ENCODE measurements at places on chromosomes 13 and 19.

DNA sequence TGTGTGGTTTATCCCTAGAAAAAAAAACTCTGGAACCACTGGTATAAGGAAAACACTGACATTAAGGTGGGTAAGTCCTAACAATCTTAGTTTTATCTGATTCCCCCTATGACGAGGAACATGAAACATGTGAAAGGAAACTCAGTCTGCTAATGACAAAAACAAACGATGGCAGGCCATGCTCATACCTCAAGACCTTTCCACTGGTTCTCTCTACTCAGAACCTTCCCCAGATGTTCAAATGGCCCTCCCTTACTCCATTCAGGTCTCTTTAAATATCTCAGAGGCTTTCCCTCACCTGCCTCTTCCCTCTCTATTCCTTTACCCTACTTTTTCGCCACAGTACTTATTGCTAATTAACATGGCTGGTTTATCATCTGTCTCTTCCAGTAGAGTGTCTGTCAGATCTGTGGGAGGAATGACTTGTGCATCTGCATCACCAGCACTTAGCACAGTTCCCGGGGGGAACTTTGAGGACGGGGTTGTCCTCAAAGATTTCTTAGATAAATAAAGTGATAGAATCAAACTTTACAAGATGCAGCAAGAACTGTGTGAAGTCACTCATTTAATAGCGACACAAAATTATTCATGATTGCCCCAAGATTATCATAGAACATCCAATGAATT lies 1.5 kb downstream of the TUBGCP3 start:
- no peak for DNase-seq

- no peak for DNase-seq
These were observed 32.5 kb downstream of the MARK4 start for GRCh38 chr19:45283443-45284033.

GRCh38 chr19:12937093-12937926 lies 1.1 kb upstream of the CALR start:
- DNase-seq: peak; percentile 70

GRCh38 chr13:61148691-61149315 lies 266.8 kb downstream of the PCDH20 start:
- DNase-seq: no peak

DNA sequence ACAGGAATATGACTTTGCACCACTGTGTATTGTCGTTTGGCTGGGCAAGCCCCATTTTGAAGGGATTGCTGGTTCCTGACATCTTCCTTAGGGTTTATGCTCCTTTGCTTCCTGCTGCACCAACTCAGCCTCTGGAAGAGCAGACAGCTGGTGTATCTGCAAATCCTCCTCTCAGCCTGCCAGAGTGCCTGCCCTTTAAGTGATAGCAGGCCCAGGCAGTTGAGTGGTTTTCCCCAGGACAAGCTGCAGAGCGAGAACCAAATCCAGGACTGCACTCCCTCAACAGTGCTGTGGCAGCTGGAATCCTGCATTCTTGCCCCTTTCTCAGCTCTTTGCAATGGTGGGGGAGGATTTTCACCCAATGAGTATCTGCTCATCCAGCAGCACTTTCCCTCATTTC lies 85.5 kb downstream of the ZNF429 start:
- DNase-seq: no peak

- no peak for DNase-seq
These were observed 1.0 kb downstream of the FNDC3A start for GRCh38 chr13:48976576-48977285.

DNA sequence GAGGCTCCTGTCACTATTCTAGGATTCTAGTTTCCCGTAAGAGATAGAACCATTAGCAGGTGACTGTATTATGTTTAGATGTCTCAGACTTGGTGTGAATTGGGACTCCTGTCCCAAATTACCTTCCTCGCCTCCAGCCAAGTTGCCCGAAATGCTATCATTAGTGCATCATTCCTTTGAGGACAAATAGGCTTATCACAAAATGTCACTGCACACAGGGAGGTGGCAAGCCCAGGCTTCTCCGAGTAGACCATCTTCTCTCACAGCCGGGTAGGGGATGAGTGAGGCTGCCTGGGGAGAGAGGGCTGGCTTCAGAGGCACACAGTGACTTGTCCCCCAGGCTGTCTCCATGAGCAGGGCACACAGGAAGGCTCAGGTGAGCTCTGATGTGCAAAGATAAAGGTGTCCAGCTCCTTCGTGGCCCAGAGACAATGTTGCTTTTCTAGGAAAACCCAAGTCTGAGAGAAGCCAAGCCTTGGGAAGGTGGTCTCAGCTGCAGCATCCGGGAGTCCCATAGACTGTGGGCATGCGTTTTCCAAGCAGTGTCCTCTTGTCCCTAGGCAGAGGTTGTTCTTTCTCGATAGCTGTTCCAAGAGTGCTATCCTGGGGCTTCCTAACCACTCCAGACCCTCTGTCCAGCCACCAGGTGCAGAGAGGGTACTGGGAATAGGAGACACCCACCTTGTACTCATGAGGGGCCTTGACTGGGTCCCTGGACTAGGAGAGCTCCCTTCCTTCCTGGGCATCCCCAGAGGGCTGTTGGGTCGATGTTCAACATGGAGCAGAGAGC lies 163.1 kb upstream of the TSHZ3 start:
- DNase-seq: no peak

GRCh38 chr13:50073340-50073739 lies 58.1 kb downstream of the KCNRG start:
- no peak for DNase-seq

DNA sequence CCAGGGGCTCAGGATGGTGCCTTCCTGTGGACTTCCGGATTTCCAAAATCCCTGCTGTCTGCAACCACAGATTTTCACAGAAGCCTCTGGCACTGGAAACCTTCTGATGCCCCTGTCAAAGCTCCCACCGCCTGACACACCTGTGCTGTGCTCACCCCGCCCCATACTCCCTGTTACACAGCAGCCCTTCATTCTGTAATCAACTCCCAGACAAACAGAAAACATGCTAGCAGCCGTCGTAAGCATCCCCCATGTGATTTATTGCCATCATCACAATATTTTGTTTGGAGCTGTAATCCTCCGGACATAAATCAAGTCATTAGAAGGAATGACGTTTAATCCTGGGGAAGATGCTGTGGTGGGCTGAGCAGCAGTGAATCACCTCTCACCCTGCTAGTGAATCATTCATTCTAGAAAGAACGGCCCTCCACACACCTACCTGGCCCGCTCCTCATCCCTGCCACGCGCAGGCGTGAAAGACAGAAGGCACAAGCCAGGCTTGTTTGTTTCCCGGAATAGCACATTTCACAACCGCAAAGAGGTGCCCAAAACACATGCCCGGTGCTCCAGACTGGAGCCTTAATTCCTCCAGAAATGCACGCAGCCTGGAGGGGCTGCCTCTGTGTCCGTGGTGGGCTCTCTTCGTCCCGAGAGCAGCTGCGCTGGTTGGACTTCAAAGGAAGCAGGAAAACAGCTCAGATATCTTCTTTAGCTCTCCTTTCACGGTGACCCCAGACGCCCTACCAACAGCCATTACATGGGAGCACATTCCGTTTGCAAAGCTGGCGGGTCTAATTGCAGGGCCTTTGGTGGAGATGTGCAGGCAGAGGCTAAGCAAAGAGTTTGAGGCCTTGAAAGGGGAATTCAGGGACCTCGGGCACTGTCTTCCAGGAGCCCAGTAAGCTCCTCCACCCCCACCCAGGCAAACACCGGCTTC lies 41.3 kb upstream of the KCTD15 start:
- DNase-seq: no peak

DNA sequence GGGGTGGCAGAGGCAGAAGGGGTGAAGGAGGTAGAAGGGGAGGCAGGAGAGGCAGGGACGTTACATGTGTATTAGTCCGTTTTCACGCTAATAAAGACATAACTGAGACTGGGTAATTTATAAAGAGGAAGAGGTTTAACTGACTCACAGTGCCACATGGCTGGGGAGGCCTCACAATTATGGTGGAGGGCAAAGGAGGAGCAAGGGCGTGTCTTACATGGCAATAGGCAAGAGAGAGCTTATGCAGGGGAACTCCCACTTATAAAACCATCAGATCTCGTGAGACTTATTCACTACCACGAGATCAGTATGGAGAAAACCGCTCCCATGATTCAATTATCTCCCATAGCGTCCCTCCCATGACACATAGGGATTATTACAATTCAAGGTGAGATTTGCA lies 19.0 kb upstream of the ACOD1 start:
- DNase-seq: no peak

- DNase-seq: no peak
These were observed 86.0 kb downstream of the ING1 start for GRCh38 chr13:110799246-110800236.

- no peak for DNase-seq
These were observed 1.7 kb downstream of the PROSER1 start for GRCh38 chr13:39036212-39036611.

DNA sequence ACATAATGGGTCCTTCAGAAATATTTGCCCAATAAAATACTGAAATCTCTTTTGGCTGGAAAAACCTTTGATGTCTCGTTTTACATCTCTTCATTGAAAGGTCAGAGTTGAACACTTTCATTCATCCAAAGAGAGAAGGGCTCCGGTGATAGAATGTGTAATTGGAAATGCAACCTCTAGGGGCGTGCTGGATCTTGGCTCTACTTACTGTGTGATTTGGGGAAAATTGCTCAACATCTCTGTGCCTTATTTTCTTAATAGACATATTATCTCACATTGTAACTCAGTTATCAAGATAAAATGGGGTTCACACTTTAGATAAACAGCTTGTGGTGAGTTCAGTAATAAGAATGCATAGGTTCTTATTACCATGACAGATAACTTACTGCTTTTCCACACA lies 1444.1 kb downstream of the SLITRK5 start:
- DNase-seq: no peak

DNA sequence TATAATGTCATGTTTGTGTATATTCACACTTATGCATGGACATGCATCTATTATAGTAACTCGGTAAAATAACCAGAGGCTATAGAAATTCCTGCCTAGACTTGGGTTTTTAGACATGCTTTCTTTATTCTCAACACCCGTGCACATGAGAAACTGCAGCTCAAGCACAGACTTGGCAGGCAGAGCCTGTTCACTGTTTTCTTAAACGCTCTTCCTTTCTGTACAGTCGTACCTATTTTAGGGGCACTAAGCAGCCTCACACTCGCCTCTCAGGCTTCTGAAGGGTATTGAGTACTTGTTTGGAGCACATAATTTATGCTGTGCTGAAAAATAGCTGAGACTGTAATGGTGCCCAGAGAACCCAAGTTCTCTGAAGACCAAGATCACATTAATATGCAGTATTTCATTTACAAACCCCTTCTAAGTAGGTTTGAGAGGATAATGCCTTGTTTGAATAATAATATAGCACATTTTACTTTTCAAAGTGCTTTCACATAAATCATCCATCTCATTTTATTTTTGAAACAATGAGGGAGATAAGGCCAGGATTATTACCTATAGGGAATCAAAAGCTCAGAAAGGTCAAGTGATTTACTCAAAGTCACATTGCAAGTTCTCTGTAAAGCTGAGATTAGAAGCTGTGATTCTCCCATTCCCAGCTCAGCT lies 429.9 kb downstream of the SPRY2 start:
- DNase-seq: no peak

DNA sequence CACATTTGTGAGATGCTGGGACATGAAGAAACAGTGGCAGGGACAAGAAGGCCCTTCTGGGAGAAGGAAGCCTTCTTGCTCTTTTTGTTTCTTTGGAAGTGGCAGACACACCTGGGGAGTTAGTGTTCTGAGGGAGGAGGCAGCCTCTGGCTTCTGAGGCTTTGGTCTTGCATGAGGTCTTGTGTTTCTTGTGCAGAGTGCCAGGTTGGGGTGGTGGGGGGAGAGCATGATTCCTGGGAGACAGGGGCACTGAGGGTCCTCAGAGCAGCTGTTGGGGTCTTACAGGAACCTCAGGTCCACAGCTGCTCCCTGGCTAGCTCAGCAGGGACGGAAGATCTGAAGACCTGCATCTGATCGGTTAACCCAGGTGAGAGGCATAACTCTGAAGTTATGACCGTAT lies 167.5 kb upstream of the ZNF536 start:
- no peak for DNase-seq

GRCh38 chr13:40221460-40222201 lies 444.8 kb downstream of the FOXO1 start:
- no peak for DNase-seq

DNA sequence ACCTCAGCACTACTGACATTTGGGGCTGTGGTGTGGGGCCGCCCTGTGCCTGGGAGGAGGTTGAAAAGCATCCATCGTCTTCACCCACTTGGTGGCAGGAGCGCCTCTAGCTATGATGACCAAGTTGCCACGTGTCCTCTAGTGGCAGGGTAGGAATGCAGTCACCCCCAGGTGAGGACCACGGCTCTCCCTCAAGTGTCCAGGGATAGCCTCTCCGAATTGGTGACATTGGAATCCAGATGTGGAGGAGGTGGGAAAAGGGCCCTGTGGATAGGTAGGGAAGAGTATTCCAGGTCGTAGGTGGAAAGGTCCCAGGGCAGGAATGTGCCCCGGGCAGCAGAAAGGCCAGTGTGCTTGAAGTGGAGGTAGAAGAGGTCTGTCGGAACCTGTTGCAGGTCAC lies 37.6 kb downstream of the ARHGEF18 start:
- peak; percentile 70 for DNase-seq

DNA sequence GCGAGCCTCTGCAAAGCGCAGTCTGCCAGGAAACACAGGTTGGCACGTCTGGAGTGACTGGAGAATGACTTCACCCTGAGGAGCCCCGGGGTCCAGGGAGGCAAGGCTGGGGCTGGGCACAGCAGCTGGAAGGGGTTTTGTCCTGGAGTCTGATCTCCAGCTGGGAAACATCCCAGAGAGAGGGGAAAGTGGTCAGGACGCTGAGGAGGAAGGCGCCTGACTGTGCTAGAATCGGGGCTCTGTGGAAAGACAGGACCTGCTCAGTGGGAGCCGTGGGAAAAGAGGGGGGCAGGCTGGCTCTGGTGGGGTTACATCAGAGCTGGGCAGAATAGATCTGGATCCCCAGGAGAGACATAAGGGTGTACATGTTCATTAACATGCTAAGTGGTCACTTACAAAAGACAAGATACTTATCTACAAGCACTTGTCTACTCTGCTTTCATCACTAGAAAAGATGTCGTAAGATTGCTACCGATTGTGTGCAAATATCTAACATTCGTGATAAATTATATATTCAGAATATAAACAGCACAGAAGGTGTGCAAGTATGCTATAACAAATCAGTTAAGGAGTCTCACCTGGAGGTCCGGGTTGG lies 106.6 kb downstream of the COL4A1 start:
- DNase-seq: no peak

- no peak for DNase-seq
These were observed 19.6 kb downstream of the IER2 start for GRCh38 chr19:13169769-13170168.

DNA sequence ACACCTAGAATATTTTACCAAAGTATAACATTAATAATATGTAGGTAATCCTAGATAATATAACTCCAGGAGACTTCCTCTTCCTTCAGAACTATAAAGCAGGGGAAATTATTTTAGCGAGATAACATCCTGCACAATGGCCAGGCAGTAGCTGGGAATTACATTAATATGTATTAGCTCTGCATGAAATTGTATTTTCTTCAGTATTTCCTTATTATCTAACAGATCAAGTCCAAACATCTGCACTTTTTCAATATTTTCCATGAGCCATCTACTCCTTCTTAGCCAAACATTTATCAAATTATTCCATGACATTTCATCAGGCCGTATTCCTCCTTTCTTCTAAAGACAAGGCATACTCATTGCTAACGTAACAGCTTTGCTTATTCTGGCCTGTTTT lies 98.8 kb upstream of the PCDH9 start:
- DNase-seq: no peak

Measured in D341Med (cell line).